Kidney epithelial cell (primary cell): ENCODE measurements at places on chromosomes 6 and 20. TPM values are rescaled to one million over a fixed set of nuclear protein-coding genes. Genes with fewer than 3 reads are reported as not detected.

The FYN gene
- total RNA-seq, result 122 and 133 TPM in 2 replicates

The LAMA4 gene
- 4.7 and 5.6 TPM in 2 replicates for total RNA-seq

The ARG1 gene
- total RNA-seq, result not detected in 2 replicates

The ADGRF1 gene
- total RNA-seq, result 5.3 and 8.8 TPM in 2 replicates

The PROCR gene
- 15.6 and 25.6 TPM in 2 replicates for total RNA-seq

The WASF1 gene
- 11.2 and 15.3 TPM in 2 replicates for total RNA-seq

The VGLL2 gene
- total RNA-seq, result not detected in 2 replicates

The ZBTB9 gene
- 7.4 and 7.6 TPM in 2 replicates for total RNA-seq

The CRISP2 gene
- total RNA-seq, result not detected in 2 replicates

The EMILIN3 gene
- 0.42 and 0.62 TPM in 2 replicates for total RNA-seq

DNA sequence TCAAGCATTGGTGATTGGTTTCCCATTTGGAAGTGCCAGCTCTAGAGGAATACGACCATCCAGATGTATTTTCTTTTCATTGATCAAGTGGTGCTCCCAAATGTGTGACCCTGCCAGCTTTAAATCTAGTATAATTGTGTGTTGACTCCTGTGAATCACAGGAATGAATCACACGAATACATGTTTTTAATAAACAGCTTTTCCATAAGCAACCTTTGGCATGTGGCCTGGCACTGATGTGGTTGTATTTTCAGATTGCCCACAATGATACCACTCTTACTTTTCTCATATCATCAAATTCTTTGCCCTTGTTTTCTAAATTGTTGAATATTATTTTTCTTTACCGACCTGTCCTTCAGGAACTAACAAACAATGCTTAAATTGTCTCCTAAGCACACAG lies 367 bp downstream of the GSTA3 start:
- DNase-seq, result no peak

DNA sequence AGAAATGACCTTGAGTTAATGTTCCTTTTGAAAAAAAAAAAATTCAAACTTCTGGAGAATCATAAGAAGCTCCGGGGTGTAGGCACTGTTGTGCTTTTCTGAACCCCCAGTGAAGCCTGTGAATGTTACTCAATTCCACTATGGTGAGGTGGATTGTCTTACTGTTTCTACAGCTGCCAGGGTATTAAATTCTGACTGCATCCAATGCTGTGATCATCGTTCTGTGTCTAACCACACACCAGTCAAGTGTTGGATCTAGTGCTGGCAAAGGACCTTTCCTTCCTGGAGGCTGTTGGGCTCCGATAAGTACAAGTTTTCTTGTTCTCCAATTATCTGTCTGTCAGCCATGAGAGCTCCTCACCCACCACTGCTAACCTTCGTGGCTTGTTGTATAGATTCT lies 162.0 kb upstream of the EPHA7 start:
- DNase-seq, result peak; percentile 75

DNA sequence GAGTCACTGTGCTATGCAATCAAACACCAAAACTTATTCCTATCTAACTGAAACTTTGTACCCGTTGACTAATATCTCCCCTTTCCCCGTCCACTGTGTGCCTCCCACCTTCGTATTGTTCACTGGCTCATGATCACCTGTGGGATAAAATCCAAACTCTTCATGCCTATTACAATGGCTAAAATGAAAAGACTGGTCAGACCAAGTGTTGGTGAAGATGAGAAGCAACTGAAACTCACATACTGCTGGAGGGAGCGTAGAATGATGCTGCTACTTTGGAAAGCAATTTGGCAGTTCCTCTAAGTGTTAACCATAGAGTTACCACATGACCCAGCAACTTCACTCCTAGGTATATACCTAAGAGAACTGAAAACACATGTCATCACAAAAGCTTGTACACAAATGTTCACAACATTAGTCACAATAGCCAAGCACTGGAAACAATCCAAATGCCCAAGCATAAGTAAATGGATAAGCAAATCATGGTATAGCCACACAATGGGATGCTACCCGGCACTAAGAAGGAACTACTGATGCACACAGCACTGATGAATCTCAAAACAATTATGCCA lies 13.1 kb downstream of the RPS10 start:
- DNase-seq, result no peak

DNA sequence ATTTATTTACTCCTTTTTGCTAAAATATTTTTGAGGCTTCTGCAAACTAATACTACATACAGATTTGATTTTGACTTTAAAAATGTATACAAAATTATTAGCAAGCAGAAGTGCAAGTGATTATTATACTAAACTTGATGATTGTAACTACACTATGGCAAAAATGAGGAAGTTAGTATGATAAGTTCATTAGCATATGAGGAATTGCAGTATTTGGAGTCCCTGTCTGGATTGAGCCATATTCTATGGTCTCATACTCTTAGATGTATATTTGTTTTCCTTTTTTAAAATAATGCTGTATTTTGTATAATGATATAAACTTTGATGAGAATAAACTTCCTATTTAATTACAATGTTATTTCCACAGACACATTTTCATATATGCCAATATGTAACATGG lies 13.9 kb downstream of the CRISP3 start:
- DNase-seq, result no peak

DNA sequence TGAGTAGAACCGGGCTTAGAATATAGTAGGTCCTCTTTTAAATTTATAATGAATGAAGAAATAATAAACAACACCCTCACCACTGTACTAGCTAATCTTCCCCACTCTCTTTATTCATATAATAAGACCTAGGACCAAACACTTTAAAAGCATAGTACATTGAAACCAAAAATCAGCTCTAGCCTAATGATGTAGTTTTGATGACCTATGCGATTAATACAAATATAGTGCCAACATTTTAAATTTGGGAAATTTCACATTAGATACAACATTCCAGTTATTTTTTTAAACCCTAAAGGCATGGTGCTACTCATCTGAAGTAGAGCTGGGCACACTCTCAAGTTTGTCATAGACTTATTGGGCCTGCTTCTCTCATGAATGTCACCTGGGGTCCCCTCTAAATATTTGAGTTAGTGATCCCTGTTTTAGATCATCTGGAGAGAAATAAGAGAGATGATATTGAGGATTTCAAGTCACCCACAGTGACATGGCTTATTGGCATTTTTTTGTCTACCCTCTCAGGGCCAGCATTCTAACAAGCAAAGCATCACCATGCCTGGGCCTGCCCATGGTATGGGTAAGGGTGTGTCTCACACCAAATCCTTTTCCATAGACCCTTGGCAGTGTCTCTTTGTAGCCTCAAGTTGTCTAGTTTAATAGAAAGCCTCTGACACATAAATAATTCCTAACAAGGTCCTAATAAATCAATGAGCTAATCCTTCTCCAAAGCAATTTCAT lies 319.8 kb downstream of the HIVEP2 start:
- DNase-seq, result no peak

GRCh38 chr6:72031471-72031870 lies 145.1 kb downstream of the RIMS1 start:
- no peak for DNase-seq

GRCh38 chr6:63510353-63510686 lies 62.0 kb upstream of the LOC128125822 start:
- no peak for DNase-seq

GRCh38 chr20:10412591-10413408 lies 21.2 kb downstream of the MKKS start:
- DNase-seq, result no peak

- DNase-seq, result no peak
Measured at GRCh38 chr6:13831615-13832014, 17.3 kb upstream of the MCUR1 start.

DNA sequence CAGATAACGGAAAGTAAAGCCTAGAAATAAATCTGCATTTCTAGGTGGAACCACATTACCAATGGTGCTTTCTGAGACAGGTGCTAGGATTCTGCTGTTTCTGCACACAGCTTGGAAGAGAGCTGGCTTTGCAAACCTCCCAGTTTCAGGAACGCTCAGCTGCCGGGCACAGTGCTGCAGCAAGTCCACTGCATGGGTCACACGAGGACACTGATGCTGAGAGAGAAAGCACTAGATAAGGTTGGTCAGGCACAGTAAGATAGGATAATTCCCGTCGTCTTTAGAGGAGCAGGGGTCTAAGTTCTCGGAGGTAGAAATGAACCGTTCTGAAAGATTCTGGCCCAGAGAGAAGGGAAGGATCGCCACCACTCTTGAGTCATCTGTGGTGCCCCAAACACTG lies 11.0 kb downstream of the UNC93A start:
- no peak for DNase-seq

- DNase-seq, result no peak
Measured at GRCh38 chr6:97790926-97791590, 508.0 kb upstream of the MMS22L start.

DNA sequence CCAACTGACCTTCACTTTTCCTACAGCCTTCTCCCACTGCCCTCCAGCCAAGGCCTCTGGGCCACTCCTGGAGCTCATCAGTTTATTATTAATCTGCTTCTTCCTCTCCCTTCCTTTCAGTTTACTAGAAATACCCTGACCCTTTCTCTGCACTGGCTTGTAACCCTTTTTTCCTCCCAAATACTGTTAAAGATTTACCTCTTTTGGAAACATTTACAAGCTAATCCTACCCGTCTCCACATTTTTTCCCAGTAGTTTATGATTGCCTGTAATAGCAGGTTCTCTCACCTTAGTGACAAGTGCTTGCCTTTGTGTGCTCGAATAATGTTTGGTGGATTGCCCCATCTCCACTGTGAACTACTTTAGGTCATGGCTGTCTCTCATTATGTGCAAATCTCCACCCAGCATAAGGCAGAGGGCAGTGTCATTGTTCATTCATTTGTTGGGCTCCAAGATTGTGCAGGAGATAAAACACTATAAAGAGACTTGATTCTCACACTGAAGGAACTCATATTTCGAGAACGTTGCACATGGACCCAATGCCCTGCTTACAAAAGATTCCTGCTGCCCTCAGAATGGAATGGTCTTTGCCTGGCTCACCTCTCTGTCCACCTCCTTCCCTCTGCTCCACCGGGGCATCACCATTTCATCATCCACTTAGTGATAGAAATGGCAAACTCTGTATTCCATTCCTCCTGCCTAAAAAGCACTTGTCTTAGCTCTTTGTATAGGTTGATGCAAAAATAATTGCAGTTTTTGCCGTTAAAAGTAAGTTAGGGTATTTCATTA lies 491.1 kb downstream of the UTRN start:
- DNase-seq, result no peak
